ENCODE measurements at places on chromosomes 7 and 10. TPM values are rescaled to one million over a fixed set of nuclear protein-coding genes. Genes with fewer than 3 reads are reported as not detected.

The ZNF804B gene
- not detected for total RNA-seq

The VTI1A gene
- total RNA-seq: 24.9 TPM

The SVIL gene
- total RNA-seq: 7.0 TPM

- no peak for DNase-seq
Observed at GRCh38 chr7:77991656-77992055, 193.1 kb downstream of the PHTF2 start.

- no peak for DNase-seq
Observed at GRCh38 chr10:74008212-74008731, 10.4 kb downstream of the VCL start.

Measured in activated naive CD4-positive, alpha-beta T cell treated with anti-CD3 and anti-CD28 coated beads for 36 hours (primary cell).